ENCODE measurements at places on chromosomes 12 and 14. TPM values are rescaled to one million over a fixed set of nuclear protein-coding genes. Genes with fewer than 3 reads are reported as not detected.

ACTN1 gene
- 215 TPM for total RNA-seq

APOLD1 gene
- 165 TPM for total RNA-seq

LRRIQ1 gene
- total RNA-seq = 0.19 TPM

NANOG gene
- total RNA-seq = 0.35 TPM

SRRM4 gene
- total RNA-seq = not detected

PTGER2 gene
- total RNA-seq = 10.9 TPM

RNASE3 gene
- 0.80 TPM for total RNA-seq

JDP2 gene
- total RNA-seq = 113 TPM

CCDC175 gene
- not detected for total RNA-seq

DTX3 gene
- total RNA-seq = 7.2 TPM

RASSF9 gene
- total RNA-seq = 1.5 TPM

NDUFB1 gene
- 119 TPM for total RNA-seq

SERPINA9 gene
- not detected for total RNA-seq

RD3L gene
- not detected for total RNA-seq

SERPINA5 gene
- total RNA-seq = 0.48 TPM

GPRC5D gene
- total RNA-seq = not detected

ITGA7 gene
- total RNA-seq = 536 TPM

HOTAIR gene
- total RNA-seq = not detected

ASCL1 gene
- total RNA-seq = not detected

PTCSC3 gene
- not detected for total RNA-seq

GALNT16 gene
- total RNA-seq = 14.9 TPM

TOMM20L gene
- not detected for total RNA-seq

TPPP2 gene
- not detected for total RNA-seq

OR4Q2 gene
- not detected for total RNA-seq

HNRNPC gene
- total RNA-seq = 330 TPM

PRR4 gene
- total RNA-seq = 0.93 TPM

LBHD2 gene
- total RNA-seq = 3.1 TPM

RAD9B gene
- 0.90 TPM for total RNA-seq

SYNE3 gene
- 179 TPM for total RNA-seq

NTF3 gene
- total RNA-seq = 0.84 TPM

SLC10A1 gene
- total RNA-seq = not detected

RNU4-1 gene
- total RNA-seq = 976 TPM

PPP1R1A gene
- total RNA-seq = 184 TPM

IL23A gene
- 0.55 TPM for total RNA-seq

MTA1 gene
- total RNA-seq = 87.1 TPM

NYNRIN gene
- 11.7 TPM for total RNA-seq

MYF5 gene
- not detected for total RNA-seq

RNU6-8 gene
- total RNA-seq = not detected

ANKRD33 gene
- not detected for total RNA-seq

KCNJ8 gene
- total RNA-seq = 16.5 TPM

HOXC10 gene
- 0.16 TPM for total RNA-seq

DHRS2 gene
- total RNA-seq = not detected

HOXC6 gene
- total RNA-seq = 0.74 TPM

BTBD6 gene
- total RNA-seq = 89.7 TPM

TBX5 gene
- not detected for total RNA-seq

SLC38A1 gene
- 15.9 TPM for total RNA-seq

KRT71 gene
- not detected for total RNA-seq

C14orf180 gene
- total RNA-seq = 25.5 TPM

TMEM63C gene
- 0.51 TPM for total RNA-seq

GALNT8 gene
- total RNA-seq = 1.2 TPM

SIX6 gene
- total RNA-seq = not detected

ACVR1B gene
- 40.9 TPM for total RNA-seq

HCAR2 gene
- 33.6 TPM for total RNA-seq

EFS gene
- 15.5 TPM for total RNA-seq

RBP5 gene
- total RNA-seq = 1.1 TPM

ATP23 gene
- total RNA-seq = 9.5 TPM

INHBC gene
- total RNA-seq = not detected
